ENCODE measurements at places on chromosomes 2 and 18.

DNA sequence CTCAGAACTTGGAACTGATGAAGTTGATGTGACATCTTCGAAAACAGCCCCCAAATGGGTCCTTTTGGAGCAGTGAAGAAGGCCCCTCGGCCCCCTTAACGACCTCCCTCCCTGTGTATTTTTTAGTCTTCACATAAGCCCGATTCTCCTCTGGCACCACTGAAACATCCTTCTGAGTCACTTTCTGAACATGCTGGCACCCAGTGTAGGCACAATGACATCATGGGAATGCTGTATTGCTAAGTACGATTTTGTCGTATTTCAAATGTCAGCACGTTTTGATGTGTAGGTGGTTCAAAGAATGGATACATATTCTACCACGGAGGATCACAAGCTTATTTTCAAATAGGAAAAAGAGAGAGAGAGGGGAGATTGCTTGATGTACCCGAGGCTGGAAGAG, 111.7 kb upstream of the RIOK3 start:
- DNase-seq: no peak

GRCh38 chr18:79107886-79108285, 38.7 kb downstream of the ATP9B start:
- DNase-seq: no peak

- no peak for DNase-seq
Measured at GRCh38 chr18:58829263-58829662, 35.4 kb upstream of the ZNF532 start.

DNA sequence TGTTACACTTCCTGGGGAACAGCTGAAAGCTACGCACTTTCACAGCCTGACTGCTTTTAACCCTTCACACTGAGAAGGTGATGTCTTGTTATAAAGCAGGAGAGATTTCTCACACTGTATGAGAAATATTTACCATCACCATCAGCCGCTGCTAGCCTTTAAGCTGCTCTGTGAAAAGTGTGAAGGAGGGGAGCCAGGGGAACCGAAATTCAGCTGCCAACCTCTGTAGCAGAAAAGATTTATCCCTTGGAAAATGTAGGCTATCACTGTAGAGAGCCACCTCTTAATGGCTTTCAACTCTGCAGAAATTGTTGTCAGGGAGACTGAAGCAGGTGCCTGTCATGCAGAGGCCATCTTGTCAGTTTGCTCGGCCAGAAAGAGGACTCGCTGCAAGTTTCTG, 145.3 kb downstream of the SP3 start:
- DNase-seq: no peak

GRCh38 chr18:45621061-45621511, 5.8 kb downstream of the SLC14A2 start:
- DNase-seq: peak; percentile 36

- DNase-seq: no peak
Measured at GRCh38 chr18:5173646-5174045, 23.4 kb downstream of the AKAIN1 start.

DNA sequence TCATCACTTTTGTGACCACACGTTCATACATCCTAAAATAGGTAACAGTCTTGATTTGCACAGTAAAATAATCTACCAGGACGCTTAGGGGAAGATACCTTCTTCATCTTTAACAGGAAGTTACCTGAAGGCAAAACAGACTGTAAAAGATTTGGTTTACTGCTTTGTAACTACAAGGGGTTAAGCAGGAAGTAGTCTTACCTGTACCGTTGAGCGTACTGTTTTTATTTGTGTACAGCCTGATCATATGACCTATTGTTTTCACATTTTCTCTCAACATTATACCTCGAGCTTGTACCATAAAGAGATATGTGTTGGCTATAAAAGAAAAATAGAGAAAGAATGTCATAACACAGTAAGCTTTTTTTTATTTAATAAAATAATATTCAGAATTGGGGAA, 18.3 kb downstream of the B4GALT6 start:
- DNase-seq: no peak

- DNase-seq: no peak
Measured at GRCh38 chr2:118167026-118167425, 78.8 kb downstream of the INSIG2 start.

- DNase-seq: no peak
Measured at GRCh38 chr2:239594772-239595608, 194.2 kb upstream of the HDAC4 start.

GRCh38 chr2:163657281-163657656, 78.5 kb downstream of the FIGN start:
- no peak for DNase-seq

DNA sequence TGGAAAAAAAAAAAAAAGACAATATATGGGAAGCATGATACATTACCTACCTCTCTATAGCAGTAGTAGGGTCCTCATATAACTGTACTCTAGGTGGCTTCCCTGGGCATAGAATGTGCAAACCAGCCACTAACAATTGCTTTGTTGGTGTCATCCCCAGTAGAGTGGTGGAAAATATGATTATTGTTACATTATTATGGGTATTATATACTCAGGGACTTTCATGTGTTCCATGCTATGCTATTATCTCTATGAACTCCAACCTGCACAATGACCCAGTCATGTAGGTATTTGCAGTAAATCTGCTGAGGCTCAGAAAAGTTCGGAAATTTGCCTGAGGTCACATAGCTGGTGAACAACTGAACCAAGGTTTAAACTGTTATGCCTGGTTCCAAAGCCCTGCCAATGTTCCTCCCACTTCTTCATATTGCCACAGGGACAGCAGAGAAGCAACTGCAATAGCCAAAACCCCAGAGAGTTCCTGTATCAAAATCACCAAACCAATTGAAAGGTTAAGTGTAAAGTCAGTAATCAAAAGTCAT, 52.6 kb upstream of the MAP4K4 start:
- no peak for DNase-seq

DNA sequence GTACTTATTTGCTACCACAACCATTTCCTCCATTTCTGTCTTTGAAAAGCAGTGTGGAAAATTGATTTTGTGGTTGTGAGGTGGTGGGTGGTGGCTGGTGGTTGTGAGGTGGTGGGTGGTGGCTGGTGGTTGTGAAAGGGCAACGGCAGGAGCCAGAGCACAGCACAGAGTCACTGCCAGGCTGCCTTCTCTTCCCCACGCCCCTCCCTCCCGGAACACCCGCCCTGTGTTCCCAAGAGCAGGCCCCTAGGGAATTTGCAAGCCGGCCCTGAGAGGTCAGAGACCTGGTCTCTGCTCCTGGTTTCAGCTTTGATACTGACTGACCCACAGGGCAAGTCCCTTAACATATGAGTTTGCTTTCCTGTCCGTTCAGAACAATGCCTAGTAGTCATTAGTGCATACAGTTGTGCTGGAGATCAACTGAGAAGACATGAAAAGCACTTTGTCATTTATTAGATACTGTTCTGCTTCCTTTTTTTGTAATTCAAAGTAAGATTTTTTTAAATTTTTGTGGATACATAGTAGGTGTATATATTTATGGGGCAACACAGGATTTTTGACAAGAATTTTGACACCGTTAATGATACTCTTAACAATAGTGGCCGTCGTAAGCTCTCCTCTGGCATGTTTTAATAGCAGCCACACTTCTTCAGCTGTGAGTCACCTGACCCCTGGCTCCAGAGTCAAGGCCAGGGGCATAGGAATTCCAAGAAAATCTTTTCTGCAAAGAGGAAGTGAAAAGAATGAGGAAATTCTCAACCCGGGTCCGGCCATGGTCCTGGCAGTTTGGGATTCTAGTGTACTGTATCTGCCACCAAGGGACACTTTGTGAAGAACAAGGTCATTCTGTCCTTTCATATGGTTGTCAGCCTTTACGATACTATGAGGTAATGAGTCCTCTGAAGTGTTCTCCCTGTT, 53.2 kb downstream of the ITGA6 start:
- DNase-seq: no peak

DNA sequence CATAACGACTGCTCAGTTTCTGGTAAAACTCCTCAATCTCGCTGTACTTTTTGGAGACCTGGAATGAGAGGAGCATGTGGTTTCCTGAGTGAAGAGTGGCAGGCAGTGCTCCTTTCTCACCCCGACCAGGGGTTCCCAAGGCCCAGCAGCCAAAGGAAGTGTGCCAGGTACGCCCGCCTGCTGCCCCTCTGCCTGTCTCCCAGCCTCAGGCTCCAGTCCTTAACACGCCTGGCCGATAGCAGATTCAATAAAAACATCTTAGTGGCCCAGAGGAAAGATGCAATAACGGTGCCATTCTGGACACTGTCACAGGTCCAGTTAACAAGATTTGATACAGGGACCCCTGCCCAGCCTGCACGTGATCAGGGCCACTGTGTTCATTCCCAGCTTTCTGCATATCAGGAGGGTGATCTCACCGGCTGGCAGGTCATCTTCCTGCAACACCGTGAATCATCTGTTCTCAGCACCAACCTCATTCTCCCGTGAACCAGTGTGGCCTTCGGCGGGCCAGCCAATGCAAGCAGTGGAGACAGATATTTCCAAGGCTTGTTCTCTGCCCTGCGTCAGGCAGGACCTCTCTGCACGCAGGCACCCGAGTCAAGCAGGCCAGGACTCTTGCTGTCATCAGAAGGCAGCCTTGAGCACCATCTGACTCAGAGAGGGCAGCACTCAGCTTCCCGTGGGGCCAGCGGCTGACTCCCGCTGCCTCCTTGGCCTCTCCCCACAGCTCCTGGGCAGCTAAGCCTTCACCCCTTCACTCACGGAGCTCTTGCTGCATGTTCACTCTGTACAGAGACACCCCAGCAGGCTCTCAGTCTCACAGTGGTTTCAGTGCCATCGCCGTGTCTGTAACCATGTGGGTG, 9.5 kb downstream of the HS1BP3 start:
- DNase-seq: no peak

DNA sequence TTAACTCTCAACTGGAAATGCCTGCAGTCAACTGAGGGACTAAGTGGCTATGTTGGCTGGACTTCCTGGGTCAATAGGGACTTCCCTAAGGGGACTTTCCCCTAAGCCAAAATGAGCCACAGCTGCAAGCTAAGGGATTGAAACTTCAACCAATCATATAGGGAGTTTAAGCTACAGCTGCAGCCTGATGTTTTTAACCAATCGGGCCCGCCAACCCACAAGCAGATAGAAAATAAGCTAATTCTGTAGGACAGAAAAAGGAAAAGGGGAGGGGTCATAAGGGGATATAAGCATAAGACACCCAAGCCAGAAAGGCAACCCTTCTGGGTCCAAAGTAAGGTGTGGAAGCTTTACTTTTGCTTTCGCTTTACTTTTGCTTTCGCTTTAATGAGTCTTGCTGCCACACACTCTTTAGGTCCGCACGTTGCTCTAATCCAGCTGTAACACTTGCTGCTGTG, 927.5 kb downstream of the ERBB4 start:
- no peak for DNase-seq

DNA sequence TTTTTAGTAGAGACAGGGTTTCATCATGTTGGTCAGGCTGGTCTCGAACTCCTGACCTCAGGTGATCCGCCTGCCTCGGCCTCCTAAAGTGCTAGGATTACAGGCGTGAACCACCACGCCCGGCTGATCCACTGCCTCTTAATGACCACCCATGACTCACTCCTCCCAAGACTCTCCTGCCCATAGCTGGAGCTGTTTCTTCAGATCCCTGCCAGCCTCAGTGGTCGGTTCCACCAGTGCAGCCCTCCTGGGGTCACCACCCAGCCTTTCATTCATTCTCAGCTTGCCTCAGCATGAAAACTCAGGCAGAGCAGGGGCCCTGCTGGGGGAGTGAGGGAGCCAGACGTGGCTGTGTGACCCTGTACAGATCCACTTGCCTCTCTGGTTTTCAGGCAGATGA, 12.5 kb downstream of the KCNIP3 start:
- DNase-seq: no peak

DNA sequence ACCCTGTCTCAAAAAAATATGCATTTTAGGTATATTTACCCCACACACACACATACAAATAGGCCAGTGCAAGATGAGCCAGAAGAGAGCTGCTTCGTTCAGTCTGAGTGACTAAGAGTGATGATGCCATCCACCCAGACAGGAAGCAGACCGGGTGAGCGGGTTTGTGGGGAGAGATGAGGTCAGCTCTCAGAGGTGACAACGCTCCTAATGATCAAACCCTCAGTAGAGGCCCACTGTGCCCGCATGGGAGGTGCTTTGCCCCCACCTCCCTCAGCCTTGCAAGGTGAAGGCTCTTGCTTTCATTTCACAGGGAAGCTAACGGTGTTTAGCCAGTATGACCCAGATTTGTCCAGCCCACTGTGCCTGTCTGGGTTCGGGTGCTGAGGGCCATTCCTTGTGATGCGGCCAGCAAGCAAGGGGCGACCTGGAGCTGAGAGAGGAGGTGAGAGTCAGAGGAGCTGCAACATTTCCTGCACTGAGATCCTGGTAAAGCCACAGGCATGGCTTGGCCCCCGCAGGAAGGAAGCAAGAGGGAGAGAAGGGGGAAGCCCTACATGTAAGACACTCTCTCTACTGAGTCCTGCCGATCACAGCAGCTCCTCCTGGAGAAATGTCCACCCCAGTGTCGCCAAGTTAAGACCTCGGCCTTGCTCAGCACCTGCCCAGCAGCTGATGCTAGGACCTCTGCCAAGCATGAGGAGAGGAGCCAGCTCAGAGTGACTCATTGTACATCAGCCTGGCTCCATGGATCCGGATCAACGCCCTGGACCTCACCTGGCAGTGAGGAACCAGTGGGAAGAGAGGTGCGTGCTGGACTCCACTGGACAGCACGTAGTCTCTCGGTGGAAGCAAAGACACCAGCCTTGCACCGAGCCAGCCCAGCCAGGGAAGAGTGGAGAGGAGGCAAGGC, 37.0 kb downstream of the NIFK start:
- DNase-seq: peak; percentile 59
